ENCODE measurements at places on chromosomes 3 and 15.

DNA sequence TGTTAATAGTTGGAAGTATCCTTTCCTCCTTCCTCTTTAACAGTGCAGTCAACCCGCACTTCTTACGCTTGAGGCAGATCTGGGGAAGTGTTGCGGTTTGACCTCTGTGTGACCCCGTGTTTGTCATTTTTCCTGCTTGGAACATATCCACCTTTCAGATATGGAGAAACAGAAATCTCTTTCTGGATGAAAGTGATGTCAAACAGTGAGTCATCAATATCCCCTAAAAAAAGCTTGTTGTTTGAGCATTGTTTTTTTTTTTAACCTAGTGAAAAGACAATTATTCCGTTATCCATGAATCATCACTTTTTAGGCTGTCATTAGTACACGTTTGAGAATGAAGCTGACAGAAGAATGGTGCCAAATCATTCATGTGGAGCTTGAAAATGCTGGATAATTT, 293.7 kb downstream of the ARPP21 start:
- DNase-seq = no peak

- no peak for DNase-seq
These were observed 392.0 kb downstream of the IL20RB start for GRCh38 chr3:137349557-137350348.

DNA sequence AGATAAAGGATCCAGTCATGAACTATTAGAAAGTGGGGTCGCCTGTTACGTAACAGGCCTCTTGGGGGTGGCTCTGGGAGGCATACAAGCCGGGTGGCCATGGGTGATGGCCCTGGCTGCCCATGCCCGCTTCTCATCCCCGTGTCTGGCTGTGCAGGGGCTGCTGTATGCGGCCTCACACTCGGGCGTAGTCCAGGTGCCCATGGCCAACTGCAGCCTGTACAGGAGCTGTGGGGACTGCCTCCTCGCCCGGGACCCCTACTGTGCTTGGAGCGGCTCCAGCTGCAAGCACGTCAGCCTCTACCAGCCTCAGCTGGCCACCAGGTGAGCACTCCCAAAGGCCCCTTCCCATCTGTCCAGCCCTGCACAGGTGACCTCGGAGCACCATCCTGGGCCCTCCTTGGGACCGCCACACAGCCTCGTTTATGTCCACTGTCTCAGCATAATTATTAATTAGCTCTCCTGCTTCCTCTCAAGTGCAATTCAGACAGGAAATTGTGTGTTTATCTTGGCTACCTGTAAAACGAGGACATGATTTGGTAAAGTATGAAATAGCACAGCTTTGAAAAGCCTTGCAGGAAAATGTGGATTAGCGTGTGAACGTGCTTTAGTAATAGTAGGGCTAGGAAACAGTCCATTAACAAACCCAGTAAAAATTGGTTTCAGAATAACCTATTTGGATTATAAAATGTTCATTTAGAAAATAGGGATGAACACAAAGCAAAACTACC, 8.1 kb downstream of the CIB1 start:
- no peak for DNase-seq

- DNase-seq = no peak
These were observed 16.7 kb downstream of the C2CD4A start for GRCh38 chr15:62083194-62084154.

GRCh38 chr3:124512881-124513609, 217.2 kb upstream of the UMPS start:
- no peak for DNase-seq

DNA sequence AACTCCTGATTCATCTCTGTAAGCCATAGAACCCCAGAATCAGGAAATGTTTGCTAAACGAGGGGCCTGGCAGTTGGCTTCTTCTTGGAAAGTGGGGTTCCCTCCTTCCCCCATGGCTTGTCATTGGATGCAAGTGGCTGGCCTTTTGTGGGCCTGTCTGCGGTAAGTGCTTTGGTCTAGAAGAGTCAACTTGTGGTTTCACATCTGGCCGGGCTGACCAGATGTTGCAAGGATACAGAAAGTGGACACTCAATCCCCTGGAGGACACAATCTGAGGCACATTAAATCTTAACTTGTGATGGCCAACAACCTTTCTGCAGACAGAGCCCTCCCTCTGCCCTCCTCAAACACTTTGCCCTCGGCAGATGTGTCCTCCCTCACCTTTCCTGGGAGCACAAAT, 1.1 kb downstream of the FAH start:
- DNase-seq = no peak

DNA sequence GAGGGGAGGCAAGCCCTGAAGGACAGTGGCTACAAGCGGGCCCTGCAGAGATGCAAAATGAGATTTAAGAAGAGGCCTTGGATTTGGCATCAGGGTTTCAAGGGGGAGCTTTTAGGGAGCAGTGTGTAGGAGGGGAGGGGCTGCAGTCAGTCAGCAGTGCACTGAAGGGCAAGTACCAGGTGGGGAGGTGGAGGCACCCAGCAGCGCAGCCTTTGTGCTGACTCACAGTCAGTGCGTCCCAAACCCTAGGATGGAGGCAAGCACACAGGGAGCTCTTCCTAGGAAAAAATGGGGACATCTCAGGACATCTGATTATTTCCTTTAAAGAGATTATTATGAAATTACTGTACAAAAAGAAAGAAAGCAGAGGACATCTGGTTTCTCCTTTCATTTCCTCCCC, 80.0 kb downstream of the AAGAB start:
- DNase-seq = no peak

- DNase-seq = peak; percentile 82
These were observed 1.2 kb upstream of the TYRO3 start for GRCh38 chr15:41557673-41558399.

DNA sequence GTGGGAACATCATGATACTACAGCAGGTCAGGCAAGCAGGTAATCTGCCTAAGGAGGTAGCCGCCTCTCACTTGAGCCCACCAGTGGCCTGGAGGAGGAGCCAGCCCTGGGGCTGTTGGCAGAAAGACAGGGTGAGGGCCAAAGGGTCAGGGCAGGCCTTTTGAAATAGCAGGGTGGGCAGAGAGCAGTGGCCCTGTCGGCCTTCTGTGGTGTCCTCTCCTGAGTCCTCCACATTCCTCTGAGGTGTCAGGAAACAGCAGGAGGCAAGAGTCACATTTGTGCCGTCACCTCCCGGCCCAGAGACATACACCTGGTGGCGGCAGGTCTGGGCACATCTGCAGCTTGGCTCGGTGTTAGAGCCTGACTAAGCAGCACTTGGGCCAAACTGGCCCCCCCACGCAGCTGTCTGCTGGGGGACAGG, 3.9 kb upstream of the BNC1 start:
- no peak for DNase-seq

DNA sequence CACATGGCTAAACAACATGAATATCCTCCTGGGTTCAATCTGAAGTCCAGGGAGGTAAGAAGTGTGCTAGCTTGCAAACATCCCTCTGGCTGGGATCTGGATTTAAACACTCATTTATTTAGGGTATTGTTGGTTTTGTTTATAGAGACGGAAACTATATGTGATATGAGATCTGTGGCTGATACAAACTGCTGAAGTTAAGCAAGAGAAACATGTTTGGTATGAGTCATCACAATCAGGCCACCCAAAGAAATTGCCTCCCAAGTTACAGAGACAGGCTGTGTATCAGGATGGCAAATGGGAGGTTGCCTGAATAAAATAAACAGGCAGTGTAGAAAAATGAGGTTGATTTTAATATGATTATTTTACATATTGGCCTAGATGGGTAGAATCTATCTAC, 562.1 kb downstream of the IGSF11 start:
- DNase-seq = no peak

- DNase-seq = no peak
These were observed 455.6 kb downstream of the TBL1XR1 start for GRCh38 chr3:176741664-176742047.

DNA sequence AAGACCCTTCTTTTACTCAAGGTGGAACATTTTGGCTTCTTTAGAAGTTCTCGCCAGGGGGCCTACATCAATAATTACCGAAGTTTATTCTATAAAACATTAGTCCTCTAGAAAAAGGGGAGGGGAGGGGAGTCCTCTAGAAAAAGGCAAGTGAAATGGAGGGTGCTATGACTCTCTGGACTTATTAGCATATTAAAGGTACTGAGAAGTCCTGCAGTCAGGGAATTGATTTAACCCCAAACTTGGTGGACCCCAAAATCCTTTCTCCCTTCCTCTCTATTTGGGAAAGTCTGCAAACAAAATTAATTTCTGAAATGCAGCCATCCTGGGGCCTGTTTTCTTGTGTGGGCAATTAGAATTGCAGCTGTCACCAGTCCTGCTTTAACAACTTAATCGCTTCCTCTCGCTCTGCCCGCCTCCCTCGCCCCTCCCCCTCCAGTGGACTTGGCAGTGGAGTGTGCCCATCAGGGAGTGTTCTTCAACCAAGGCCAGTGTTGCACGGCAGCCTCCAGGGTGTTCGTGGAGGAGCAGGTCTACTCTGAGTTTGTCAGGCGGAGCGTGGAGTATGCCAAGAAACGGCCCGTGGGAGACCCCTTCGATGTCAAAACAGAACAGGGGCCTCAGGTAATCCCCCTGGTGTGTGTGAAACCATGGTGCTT, 18.9 kb upstream of the LRRK1 start:
- peak; percentile 14 for DNase-seq

GRCh38 chr3:185837414-185837813, 12.6 kb upstream of the IGF2BP2 start:
- DNase-seq = no peak
